ENCODE measurements at places on chromosomes 7 and 10.
A peak's percentile ranks its signal among the peaks of the same experiment; 100 is the strongest.

DNA sequence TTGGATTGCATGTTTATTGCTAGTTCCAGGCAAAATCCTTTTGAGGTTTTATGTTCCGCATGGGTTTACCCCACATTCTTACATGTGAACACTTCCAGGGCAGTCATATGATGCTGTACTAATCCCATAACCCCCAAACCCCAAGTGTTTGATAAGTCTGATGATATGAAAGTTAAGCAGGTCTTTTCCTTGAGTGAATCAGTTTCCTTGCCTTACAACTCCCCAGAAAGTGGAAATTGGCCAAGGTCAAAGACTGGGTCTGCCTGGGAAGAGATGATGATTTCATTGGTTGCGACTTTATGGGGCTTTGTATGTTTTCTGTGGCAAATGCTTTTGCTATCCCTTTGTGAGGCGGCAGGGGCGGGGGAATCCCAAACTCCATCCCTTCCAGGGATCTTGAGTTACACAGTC, 24.7 kb downstream of the AFAP1L2 start:
- no peak for DNase-seq

DNA sequence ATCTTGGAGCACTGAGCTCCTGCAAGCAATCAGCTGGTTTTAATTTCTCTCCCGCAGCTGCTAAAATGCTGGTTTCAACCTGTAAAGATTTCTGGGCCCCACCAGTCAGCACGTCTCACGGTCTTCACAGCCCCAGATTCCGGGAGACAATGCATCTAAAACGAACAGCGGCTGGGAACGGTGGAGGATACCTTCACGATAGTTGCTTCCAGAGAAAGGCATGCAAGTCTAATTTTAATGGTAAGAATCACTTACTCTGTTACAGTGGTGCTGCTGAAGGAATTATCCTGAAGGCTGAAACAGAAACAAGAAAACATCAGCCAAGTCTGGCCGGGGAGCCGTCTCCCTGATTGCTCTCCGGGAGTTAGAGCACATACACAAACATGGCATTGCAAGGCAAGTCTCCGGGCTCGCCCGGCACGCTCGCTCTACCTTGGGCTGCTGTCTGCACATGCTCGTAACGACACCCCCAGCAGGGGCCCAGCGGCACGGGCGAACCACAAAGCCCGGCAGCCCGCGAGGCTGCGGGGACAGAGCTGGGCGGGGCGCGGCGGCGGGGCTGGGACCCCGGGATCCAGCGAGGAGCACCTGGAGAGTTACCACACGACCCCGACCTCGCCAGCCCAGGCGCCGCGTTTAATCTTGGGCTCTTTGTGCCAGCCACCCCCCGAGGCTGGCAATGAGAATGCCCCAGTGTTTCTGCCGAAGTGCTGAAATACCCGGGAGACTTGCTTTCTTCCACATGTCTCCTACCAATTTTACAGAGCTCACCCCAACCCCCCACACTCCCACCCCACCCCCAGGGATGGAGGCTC, at the start of gene FAM13C:
Gene FAM13C, minus strand, starts transcription at position 406 of the 815 bp plus-strand sequence. Its CDS starts 89 bp downstream, at position 317.
- peak; percentile 48 for DNase-seq

GRCh38 chr7:45582868-45583277, 8.7 kb downstream of the ADCY1 start:
- no peak for DNase-seq

GRCh38 chr7:152436111-152436930, 518 bp upstream of the KMT2C start:
- peak; percentile 94 for DNase-seq

DNA sequence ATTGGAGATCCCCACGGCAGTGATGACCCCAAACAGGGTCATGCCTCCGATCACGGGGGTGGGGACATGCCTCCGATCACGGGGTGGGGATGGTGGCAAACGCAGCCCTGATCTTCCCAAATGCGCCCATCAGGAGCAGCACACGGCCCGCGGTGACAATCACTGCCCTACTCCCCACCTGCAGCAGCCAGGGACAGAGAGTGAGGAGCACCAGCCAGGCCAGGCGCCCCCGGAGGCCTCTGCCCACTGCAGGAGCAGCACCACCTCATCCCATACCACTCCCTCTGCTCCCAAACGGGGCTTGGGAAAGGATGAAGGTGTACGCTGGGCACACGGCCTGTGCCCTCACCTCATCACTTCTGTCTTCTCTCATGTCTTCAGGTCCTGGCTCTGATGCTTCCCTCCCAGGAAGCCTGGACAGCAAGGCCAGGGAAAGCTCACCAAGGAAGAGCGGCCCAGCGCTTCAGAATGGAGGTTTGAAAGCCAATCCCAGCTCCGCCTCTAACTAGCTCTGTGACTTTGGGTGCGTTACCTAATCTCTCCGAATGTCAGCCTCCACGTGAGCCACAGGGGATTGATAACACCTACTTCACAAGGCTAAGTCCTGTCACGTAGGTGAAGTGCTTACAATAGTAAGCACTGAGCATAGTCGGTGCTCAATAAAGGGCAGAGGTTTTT, 37.1 kb downstream of the STRA8 start:
- no peak for DNase-seq

DNA sequence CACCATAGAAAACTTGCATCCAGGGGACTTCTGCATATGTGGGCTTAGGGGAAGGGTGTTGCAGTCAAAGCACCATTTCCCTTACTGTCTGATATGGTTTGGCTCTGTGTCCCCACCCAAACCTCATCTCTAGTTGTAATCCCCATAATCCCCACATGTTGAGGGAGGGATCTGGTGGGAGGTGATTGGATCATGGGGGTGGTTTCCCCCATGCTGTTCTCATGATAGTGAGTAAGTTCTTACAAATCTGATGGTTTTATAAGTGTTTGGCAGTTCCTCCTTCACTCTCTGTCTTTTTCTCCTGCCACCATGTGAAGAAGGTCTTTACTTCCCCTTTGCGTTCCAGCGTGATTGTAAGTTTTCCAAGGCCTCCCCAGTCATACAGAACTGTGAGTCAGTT, 177.4 kb downstream of the ADK start:
- no peak for DNase-seq

GRCh38 chr10:102090772-102091171, 25.6 kb downstream of the HPS6 start:
- DNase-seq = no peak

- DNase-seq = no peak
These were observed 2.4 kb downstream of the MIOS start for GRCh38 chr7:7569081-7569527.

DNA sequence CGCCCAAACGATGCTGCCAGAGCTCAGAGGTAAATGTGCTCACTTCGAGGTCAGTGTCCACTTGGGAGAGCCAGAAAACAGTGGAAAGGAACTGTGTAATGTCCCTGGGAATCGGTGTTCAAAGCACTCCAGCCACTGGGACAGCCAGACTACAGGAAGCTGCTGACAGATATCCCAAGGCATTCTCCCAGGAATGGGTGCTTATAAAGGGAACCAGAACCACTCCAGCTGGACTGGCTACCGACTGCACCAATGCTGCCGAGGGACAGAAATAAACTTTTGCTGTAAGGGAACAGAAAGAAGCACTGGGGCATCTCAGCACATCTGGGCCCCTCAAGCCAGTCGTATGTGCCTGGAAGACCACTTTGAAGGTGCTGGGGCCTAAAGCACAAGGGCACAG, 76.7 kb downstream of the ATXN7L1 start:
- DNase-seq = no peak

DNA sequence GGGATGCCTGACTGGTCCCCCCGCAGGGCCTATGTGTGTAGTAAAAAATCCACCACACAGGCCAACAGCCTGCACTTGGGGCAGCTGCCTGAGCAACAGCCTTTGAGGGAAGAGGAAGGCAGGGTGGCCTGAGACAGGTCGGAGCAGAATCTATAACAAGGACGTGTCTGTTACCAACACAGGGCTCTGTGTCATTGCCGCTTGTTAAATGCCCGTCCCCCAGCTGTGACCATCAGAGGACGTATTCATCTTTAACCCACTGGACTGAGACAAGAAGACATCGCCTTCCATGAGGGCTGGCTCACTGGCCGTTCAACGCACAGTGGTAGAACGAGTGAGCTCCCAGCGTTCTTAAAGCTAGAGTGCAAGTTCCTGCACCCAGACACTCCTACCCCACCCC, 7.8 kb downstream of the PDIA4 start:
- peak; percentile 22 for DNase-seq

GRCh38 chr7:23357190-23358093, 58.3 kb downstream of the MALSU1 start:
- DNase-seq = no peak

DNA sequence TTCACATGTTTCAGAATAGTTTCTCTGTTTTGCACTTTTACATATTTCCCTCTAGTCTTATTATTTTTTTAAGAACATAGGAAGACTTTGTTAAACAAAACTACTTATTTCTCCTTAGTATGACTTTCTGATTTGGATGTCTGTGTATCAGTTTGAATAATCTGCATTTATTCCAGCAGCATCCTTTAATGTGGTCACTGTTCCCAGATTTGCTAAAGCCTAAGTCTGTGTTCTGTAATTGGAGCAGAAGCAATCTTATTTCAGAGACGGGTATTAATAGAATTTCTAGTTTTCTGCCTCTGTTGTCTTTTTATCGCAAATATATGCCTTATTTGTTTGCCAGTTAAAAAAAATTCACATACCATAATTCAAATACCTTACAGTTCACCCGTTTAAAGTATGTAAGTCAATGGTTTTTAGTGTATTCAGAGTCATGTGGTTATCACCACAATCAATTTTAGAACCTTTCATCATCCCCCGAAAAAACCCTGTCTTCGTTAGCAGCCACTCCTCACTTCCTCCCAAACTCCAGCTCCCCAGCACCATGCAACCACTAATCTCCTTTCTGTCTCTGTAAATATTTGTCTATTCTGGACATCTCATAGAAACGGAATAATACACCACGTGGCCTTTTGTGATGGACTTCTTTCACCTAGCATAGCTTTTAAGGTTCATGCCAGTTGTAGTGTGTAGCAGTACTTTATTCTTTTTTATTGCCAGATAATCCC, 58.7 kb downstream of the INPP5F start:
- DNase-seq = no peak

DNA sequence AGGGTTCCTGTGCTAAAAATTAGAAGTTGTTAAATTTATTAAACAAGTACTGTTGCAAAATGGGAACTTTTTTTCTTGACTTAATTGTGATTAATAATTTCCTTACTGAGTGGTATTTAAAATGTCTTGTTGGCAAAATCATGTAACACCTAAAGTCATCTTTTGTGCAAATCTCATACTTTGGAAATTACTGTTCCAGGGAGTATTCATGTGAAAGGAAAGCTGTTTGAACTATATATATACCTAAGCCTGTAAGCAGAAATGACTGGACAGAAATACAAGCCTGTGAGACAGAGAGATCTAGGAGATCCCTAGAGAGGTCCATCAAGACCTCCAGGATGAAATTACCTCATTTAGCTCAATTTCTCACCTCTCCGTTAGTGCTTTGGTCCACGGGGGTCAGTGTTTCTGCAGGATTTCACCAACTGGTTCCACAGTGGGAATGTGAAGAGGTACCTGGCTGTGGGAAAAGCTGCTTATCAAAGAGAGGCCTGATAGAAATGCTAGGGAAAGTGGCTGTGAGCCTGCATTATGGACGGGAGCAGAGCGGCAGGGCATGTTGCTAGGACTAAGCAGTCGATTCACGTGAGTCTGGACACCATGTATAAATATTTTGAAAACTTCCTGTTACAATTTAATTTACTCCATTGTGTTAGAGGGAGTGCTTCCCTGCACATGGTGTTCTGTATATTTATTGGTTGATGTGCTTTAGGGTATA, 7.9 kb downstream of the LUC7L2 start:
- no peak for DNase-seq

DNA sequence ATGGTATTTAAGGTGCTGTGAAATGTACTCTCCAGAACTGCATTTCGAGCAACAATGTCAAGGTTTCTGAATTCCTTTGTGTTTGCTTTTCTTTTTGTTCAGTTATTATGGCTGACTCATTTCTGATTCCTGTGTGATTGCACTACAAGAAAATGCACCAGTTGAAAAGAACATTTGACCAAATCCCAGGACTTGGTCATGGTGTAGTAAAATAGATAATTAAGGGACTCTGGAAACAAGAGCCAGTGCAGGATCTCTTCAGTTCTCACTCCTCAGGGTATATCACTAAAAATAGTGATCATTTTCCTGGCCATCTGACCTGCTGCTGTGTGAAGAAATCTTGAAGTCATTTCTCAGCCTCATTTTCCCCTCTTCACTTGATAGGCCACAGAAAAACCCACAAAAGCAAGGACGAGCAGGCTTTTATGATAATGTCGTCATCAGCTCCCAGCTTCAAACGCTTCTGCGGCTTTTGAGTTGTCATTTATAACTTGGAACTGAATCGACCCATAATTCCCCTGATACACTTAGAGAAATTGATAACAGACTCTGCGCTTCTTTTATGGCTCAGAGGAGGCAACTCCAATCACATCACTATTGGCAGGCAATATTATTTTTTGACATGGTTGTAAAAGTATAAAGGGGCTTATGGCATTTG, 274.7 kb downstream of the HDAC9 start:
- DNase-seq = no peak

DNA sequence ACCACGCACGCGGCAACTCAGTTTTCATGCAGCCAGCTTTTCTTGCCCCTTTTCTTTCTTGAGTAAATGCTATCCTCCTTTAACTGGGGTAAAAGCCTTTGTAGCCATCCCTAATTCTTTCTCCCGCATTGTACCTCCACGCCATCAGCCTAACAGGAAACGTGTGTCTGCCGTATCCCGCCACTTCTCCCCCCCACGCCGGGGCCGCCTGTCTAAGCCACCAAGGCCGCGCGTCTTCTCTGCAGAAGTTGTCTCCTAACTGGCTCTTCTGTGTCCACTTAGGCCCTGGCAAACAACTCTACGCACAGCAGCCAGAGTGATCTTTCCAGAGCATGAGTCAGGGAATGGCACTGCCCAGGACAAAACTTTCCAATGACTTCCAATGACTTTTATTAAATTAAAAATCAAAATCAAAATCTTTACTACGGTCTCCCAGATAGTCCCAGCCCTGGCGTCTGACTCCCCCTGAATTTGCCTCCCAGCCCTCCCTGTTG, 74.6 kb downstream of the XRCC2 start:
- no peak for DNase-seq

GRCh38 chr10:60281331-60281730, 108.3 kb downstream of the ANK3 start:
- no peak for DNase-seq

GRCh38 chr7:131657881-131658280, 101.5 kb upstream of the PODXL start:
- no peak for DNase-seq

- DNase-seq = no peak
These were observed 31.8 kb upstream of the GARS1 start for GRCh38 chr7:30562909-30563308.

DNA sequence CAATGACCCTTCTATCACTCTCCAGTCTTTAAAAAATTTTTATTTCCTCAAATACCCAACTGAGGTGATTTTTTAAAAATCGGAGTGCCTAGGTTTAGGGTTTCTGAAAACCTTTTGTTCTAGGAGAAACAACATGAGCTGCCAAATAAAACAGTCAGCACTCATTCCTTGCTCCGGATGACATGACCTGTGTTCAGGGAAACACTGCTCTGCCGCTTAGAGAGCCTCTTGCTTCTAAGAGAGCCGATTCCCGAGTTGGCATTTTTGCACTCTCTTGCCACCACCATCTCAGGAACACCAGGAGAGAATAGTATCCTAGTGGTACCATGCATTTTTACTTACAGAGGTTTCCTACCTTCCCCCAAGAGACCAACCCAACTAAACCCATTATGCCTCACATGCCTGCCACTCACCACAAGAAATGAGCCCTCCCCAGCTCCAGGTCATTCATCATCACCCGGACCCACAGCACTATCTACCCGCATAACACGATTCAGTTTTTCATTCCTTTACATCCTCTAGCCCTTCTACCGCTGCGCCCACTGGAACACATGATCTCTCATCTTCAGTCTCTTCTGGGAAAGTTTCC, 365.4 kb downstream of the THSD7A start:
- DNase-seq = no peak

- no peak for DNase-seq
These were observed 1461.4 kb downstream of the GATA3 start for GRCh38 chr10:9515922-9516321.

GRCh38 chr7:98745722-98746318, 124.0 kb downstream of the TMEM130 start:
- peak; percentile 82 for DNase-seq
